CD14-positive monocyte (primary cell): ENCODE measurements at places on chromosomes 11 and 22. TPM values are rescaled to one million over a fixed set of nuclear protein-coding genes. Genes with fewer than 3 reads are reported as not detected.

KRTAP5-1 gene
- polyA plus RNA-seq: not detected

- DNase-seq: no peak
These were observed 10.9 kb upstream of the ADA2 start for GRCh38 chr22:17229991-17230630.

DNA sequence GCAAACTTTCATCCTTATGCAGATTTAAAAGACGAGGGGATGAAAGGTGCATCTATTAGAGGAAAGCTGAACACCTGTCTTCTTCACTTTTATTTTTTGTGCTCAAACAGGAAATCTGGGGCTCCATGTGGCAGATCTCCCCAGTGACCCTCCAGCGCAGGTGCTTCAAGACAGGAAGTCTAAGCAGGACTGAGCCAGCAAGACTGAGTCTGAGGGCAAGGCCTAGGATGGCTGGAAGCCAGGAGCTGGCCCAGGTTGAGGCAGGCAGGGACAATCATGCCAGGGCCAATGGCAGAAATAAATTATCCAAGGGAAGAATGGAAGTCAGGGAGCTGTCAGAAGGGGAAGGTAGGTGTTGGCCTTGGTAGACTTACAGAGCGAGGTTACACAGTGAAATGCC, 101.1 kb upstream of the SPON1 start:
- no peak for DNase-seq

POU2F3 gene
- polyA plus RNA-seq: 0.19 and 0.37 TPM in 2 replicates

DNA sequence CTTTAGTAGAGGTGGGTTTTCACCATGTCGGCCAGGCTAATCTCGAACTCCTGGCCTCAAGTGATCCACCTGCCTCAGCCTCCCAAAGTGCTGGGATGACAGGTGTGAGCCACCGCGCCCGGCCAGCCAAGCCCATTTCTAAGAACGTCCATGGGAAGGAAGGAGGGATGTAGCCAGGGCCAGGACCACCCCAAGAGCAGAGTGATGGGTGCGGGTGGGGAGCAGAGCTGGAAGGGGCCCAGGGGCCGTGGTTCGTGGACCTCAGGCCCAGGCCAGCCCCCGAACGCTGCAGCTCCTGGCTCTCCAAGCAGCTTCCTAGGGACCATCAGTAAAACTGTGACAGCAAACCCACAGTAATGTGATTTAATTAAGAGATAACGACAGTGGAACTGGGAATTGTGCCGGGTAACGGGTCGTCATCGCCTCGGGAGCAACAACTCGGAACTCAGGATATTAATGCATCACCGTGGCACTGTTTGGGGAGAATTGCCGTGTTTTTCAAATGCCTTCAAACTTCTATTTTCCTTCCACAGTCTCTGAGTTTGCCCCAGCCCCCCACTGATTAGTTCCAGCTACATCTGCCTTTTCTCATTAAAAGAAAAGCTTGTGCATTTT, 74.3 kb downstream of the BRD1 start:
- DNase-seq: no peak

GRCh38 chr11:122659676-122660554, 4.4 kb downstream of the UBASH3B start:
- peak; percentile 56 for DNase-seq

CNIH2 gene
- not detected for polyA plus RNA-seq

SLC5A12 gene
- not detected in 2 replicates for polyA plus RNA-seq

OR51Q1 gene
- polyA plus RNA-seq: not detected

GRCh38 chr22:23800297-23801237, 13.8 kb downstream of the SMARCB1 start:
- no peak for DNase-seq

DNA sequence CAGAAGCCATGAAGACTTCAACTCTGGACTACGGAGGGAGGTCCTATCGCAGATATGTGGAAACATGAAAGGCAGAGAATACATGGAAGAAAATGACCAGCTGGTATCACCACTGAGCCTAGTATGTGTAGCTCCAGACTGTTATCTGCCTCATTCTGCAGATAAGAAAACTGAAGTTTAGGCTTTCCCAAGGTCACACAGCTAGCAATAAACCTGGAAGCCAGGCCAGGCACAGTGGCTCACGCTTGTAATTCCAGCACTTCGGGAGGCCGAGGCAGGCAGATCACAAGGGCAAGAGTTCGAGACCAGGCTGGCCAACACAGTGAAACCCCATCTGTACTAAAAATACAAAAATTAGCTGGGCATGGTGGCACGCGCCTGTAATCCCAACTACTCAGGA, 15.6 kb upstream of the VWCE start:
- DNase-seq: no peak

TAF6L gene
- 5.3 TPM for polyA plus RNA-seq

DNA sequence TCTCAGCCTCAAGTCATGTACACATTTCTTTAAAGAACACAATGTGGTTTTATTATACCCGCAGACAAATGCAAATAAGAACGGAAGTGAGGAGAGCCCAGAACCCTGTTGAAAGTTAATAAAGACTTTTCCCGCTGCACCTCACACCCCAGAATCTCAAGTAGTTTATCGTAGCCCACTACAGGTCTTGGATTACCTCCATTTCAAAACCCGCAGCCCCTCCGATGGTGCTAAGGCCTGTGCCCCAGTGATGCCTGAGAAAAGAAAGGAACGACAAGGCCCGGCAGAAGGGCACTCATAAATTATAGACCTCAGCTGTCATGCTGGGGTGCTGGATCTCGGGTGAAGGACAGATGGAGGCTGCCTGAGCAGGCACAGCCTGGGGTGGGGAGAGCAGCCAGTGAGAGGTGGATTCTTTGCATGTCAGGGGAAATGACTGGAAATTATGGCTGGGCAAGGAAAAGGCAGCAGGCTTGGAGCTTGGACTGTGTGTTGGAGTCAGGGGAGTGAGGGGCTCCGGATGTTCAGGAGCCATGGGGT, 354.1 kb downstream of the NTM start:
- no peak for DNase-seq

DNA sequence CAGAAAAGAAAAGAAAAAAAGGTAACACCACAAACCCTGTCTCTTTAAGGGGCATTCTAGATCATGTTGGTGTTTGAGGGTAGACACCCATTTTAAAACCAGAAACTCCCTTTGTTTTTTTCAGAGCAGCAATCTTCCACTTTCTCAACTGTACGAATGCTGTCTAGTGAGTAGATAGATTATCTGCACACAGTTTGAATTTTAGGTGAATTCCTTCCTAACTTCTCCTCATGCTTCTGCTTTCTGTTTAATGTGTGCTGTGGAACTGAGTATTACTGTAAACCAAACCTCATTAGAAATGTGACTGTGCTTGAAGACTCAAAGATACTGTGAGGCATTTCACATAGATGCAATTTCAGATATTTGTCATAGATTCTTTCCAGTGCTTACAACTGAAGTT, 102.4 kb downstream of the PRMT3 start:
- DNase-seq: no peak

OR5A1 gene
- not detected for polyA plus RNA-seq

HEPN1 gene
- polyA plus RNA-seq: not detected

DNA sequence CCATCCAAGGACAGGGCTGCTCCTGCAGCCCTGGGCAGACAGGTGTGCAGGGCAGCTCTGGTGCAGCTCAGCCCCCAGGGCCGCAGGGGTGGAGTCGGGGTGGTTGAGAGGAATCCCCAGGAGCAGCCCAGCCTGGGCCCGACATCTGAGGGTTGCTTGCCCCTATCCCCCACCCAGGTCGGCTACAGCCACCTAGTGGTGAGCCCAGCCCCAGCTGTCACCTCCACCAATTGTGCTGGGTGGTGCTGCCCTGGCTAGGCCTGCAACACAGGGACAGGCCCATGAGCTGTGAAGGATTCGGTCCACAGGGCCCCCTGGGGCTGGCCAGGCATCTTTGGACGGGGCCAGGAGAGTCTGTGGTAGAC, 29.6 kb downstream of the RTN4R start:
- no peak for DNase-seq

- peak; percentile 6 for DNase-seq
These were observed 25.4 kb downstream of the COA4 start for GRCh38 chr11:73851046-73851764.

TRIM3 gene
- 18.1 and 36.2 TPM in 2 replicates for polyA plus RNA-seq

- no peak for DNase-seq
These were observed 35.6 kb upstream of the IGLL5 start for GRCh38 chr22:22851969-22852368.

- no peak for DNase-seq
These were observed 97.9 kb downstream of the SPATA19 start for GRCh38 chr11:133747409-133747808.

- no peak for DNase-seq
These were observed 3.1 kb downstream of the CDC42EP1 start for GRCh38 chr22:37563153-37564081.

GRCh38 chr11:2930704-2931419, 1.6 kb upstream of the PHLDA2 start:
- DNase-seq: peak; percentile 61

DNA sequence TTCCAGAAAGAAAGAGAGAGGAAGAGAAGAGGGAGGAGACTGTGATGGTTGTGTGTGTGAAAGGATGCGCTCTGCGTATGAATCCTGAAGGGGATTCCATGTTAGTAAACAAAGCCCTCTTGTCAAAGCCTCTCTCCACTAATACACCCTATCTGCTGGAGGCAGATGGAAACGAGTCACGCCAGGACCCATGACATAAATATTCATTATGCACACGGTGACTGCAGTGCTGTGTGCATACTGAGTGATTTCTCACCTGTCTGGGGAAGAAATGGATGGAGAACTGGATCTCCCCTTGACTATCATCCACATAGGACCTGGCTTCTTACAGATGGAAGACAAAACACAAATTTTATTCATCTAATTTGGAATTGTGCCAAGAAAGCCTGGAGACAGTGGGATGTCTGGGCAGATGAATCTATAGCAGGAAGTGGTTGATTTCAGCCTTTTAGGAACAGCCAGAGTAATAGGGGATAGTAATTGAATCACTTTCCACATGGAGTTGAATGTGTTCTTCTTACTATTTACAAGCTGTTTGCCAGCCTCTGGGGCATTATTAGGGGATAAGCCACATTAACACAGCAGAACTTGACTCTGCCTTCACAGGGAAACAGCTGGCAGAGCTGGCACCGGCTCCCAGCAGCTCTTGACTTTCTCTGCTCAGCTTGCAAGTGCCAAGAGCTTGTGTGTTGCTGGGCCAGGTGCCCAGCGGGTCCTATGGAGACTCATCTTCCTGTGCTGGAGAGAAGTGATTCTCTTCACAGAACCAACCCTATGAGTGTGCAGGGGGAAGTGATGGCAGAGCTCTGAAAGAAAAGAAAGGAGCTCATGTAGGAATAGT, 9.0 kb downstream of the MTNR1B start:
- DNase-seq: no peak

DNA sequence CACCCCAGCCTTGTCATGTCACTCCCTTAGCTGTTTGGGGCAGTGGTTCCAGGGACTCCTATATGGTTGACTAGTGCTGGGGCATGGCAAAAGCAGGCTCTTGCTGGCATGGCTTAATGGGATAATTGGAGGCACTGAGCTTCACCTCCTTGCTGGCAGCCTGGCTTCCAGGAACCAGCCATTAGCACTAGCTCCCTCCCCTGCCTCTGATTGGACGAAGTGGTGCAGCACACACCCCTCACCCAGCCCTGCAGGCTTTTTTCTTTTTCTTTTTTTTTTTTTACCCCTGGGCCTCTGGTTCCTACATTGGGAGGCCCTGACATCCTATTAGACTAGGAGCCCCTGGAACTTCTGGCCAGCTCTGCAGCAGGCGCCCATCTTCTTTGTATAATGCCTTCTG, 18.6 kb downstream of the PHLDB1 start:
- no peak for DNase-seq

DNA sequence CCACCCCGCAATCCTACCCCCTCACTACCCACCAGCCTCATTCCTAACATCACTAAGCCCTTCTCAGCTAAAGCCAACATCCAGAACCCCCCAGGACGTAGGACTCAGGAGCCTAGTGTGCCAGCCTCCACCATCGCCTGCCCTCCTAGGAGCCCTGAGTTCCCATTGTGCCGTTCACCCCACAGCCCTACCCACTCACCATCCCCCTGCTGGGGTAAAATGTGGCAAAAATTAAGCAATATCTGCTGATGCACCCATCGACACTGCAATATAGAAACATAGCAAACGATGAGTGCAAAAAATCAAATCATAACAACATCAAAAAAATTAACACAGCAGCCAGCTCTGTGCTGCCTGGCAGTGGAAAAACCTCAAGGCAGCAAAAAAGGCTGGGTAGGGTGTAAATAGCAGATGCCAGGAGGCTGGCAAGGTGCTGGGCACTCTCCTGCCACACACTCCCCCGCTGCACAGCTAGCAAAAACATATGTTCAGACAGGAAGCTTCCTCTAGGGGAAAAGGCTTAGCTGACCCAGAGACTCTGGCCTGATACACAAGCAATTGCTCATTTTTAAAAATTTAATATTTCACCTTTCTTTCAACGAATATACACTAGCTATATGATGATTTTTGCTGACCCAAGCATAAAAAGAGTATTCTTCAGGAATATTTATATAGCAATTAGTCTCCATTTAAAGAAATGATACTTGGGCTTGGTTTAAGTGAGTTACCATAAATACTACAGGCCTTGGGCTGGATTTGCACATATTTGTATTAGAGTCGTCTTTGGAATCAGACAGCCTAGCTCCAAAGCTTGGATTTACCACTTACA, 33.8 kb downstream of the PRDM10 start:
- DNase-seq: peak; percentile 23

SLC22A8 gene
- not detected for polyA plus RNA-seq

- peak; percentile 72 for DNase-seq
These were observed 79.1 kb upstream of the LMO2 start for GRCh38 chr11:33970984-33971466.

DNA sequence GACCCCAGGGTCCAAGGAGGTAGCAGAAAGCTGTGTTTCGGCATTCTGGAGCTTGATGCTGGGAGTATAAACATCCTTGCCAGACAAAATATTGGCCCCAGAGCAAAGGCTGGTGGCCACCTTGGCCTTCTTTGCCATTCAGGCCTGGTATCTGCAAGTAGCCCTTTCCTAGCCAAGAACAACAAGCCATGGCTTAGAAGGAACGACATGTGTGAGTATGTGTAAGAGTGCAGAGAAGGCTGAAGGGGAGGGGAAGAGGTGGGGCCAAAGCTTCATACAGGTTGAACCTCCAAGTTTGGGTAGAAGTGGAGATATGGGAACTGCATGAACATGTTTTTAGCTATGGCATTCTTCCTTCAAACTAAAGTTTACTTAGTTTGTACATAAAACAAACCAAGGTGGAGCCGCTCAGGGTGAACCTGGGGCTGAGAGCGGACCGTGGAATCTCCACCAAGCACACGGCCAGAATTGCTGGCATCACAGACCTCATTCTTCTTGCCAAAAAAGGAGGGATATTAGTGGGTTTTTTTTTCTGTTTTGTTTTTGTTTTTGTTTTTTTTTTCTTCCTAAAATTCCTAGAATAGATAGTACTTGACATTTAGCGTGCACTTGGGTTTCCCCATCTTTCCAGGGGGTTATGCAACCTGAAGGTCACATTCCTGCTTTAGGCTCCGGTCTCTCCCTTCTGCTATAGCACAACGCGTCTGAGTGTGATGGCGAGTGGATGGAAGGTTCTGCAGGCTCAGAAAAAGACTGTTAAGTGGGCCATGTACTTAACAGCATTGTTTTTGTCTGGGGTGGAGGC, 70.9 kb downstream of the ADAMTS15 start:
- DNase-seq: no peak

- DNase-seq: no peak
These were observed 8.7 kb upstream of the CARD18 start for GRCh38 chr11:105148241-105148640.

INSC gene
- not detected in 2 replicates for polyA plus RNA-seq

E2F8 gene
- not detected in 2 replicates for polyA plus RNA-seq
